ENCODE measurements at places on chromosomes 4 and X.

GRCh38 chrX:13581554-13581953 lies 12.2 kb downstream of the EGFL6 start:
- no peak for DNase-seq

- peak; percentile 92 for DNase-seq
Observed at GRCh38 chrX:13087322-13088155, 43.1 kb upstream of the FAM9C start.

GRCh38 chr4:133137571-133137970 lies 11.5 kb upstream of the PCDH10 start:
- no peak for DNase-seq

- no peak for DNase-seq
Observed at GRCh38 chr4:175986-176385, 51.7 kb downstream of the ZNF718 start.

DNA sequence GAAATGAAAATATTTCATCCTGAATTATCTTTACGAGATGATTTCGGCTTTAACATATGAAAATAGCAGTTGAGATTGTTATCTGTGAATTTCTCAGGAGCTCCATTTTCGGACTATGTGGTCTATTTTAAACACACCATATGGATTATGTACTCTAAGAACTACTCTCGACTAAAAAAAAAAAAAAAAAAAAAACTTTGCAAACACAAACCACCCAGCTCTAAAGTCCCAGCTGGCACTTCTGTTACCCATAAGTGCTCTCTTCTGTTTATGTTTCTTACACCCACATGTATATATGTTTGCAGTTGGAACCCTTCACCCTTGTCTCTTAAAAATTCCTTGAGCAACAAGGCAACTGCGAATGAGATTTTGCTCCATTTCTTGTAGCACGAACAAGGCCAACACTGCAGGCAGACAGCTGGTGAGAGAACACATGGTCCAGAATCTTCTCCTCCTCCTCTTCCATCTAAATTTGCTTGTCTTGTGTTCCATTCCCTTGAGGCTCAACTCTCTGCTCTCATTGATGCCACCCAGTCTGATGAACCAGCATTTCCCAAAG lies 172.7 kb upstream of the HCCS start:
- no peak for DNase-seq

- no peak for DNase-seq
Observed at GRCh38 chr4:1780435-1780834, 12.7 kb upstream of the FGFR3 start.

DNA sequence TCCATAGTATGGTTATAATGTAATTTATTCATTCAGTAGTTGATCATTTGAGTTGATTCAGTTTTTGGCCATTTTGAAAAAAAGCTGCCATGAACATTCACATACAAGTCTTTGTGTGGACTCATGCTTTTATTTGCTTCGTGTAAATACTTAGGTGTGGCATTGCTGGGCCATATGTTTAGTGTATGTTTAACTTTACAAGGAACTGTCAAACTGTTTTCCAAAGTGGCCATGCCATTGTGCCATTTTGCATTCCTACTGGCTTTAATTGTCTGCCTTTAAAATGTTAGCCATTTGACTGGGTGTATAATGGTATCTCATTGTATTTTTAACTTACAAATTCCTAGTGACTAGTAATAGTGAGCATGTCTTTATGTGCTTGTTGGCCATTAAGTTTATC lies 8.8 kb downstream of the MTM1 start:
- DNase-seq, result no peak

DNA sequence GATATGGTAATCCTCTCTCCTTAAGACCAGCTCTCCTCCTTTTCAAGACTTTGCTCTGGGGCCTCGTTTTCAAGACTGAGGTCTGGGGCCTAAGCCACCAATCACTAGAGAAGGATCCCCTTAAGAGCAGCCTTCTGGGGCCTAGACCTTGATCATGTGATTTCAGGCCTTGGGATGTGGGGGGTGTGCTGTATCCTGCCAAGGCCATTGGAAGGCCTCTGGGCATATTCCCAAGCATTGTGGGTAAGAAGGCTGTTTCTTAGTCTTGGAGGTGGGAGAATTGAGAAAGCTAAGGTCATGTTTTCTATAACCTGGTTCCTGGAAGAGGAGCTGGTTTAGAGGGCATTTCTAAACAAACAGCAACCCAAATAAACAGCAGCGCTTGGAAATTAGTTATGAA lies 12.1 kb downstream of the TMEM164 start:
- no peak for DNase-seq

- no peak for DNase-seq
Observed at GRCh38 chrX:47564438-47565085, 3.6 kb downstream of the ARAF start.

DNA sequence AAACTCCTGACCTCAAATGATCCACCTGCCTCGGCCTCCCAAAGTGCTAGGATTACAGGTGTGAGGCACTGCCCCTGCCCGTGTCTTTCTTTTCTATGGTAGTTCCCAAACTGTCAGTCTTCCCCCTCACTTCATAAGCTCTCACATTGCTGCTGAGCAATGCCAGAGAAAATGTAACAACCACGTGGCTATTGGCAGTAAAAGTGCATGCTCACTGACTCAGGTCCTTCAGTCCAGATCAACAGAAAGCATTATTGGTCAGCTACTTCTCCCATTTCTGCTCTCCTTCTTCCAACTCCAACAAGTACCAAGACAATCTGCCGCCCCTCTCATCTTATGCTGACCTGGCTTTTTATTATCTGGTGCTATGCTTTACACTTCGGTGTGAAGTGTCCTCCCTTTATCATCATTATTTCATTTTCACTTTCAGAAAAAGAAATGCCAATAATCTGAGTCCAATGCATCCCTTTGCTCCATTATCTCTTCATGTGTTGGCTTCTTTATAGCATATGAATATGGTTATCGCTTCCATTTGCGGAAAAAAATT lies 133.8 kb upstream of the UGT8 start:
- DNase-seq, result no peak

DNA sequence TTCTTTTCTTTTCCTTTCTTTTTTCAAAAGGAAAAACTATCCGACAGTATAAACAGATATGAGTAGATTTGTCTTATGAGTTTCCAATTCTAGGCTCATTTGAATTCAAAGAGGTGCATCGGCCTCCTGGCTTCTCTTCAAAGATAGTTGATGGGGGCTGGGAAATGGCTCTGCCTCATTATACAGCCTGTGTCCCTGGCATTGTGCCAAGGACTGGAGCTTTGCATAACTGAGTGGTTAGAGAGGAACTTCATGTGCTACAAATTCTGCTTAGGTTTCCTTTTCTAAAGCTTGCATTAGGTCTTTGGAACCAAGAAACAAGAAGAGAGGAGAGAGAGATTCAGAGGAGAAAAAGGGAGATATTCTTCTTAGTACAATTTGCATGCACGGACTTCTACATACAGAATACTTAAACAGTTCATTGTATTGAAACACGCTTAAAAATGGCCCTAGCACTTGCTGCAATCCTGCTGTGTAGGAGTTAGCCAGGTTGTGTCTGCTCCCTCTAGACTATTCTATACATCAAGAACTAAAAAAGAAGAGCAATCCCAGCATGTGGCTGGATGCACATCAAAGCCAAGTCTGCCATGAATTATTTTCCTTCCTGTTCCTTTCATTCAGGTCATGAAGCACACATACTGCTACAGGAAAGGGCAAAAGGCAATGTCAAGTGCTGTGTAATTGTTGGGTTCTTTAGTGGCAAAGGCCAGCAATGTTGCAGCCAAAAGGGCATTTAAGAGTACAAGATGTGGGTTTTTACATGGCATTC lies 70.9 kb downstream of the INTS12 start:
- peak; percentile 25 for DNase-seq

DNA sequence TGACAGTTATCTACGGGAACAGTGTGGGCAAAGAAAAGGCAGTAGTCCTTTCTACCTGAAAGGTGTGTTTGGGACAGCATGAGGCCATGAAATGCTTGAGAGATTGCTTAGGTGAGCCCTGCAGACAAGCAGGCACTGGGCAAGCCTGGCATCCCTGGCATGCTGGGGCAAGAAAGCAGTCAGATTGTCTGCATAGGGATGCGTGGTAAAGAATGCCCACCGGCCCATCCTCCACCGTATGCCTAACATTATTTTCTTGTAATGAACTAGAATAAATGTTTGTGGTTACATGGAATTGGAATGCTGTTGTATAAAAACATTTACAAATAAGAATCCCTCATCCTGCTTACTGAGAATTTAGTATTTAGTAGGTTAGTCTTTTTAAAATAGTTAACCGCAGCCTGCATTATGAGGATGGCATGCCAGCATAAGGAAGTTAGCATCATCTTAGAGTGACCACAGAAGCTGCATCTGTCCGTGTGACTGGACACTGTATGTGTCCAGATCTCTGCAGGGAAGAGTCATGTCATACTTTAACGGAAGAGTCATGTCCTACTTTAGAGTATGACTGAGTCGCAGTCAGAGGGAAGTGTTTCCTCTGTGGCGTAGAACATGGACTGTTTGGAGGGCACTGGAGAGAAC lies 18.9 kb downstream of the ZBTB49 start:
- no peak for DNase-seq

- no peak for DNase-seq
Observed at GRCh38 chr4:162011089-162011488, 152.7 kb downstream of the FSTL5 start.

GRCh38 chr4:10134141-10134540 lies 17.5 kb upstream of the WDR1 start:
- no peak for DNase-seq

DNA sequence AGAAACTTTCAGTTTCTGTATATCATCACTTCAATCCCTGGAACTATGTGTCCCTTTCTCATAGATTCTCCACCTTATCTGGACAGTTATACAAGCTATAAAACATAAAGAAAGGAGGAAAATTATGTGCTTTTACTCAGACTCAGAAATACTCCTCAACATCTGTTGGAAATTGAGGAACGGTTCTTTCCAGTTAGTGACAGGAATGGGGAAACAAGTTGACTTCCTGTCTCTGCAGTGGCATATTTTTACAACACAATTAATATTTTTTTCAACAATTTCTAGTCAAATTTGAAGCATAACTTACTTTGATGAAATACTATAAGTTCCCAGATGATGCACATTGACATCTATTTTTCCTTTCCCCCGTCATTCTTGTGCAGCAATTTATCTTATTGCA lies 27.9 kb downstream of the ABHD18 start:
- DNase-seq, result no peak

GRCh38 chr4:70473679-70474078 lies 1.7 kb downstream of the MUC7 start:
- no peak for DNase-seq

- DNase-seq, result no peak
Observed at GRCh38 chr4:156374069-156374468, 420.4 kb upstream of the CTSO start.

GRCh38 chr4:12446256-12446655 lies 1017.6 kb upstream of the HS3ST1 start:
- no peak for DNase-seq

GRCh38 chr4:29927895-29928294 lies 792.3 kb upstream of the PCDH7 start:
- DNase-seq, result no peak

GRCh38 chrX:99602107-99602506 lies 808.0 kb downstream of the PCDH19 start:
- DNase-seq, result no peak

- no peak for DNase-seq
Observed at GRCh38 chr4:159705334-159705733, 602.5 kb downstream of the RAPGEF2 start.

DNA sequence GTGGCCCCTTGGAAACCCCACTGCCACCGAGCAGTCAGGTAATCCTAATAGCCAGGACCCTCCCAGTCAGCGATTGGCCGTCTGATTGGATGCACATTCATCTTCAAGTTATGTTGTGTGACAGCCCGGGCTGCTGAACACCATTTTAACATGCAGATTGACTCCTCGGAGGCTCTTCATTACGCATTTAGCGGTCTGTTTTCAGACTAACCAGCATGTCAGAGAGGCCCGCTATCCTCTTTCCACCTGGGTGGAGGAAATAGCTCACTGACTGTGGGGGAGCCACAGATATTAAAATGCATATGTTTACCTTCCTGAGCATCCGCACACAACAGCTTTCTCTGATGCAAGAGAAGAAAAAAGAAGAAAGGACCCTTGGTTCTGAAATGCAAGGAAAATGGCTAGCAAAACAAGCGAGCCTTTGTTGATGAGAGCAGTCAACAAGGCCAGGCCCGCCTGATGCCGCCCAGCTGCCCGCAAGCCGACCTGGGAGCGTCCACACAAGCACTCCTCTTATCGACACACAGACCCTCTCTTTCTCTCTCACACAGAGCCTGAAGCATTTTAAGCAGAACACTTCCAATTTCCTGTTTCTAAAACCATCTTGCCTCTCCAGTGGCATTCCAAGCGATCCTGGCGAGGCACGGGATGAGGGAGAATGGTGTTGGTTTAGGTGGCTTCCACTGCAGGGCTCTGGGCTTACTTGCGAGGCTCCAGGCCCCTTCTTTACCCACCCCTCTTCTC lies 118.3 kb downstream of the MGST2 start:
- no peak for DNase-seq

GRCh38 chr4:147847751-147848590 lies 116.1 kb downstream of the ARHGAP10 start:
- DNase-seq, result no peak

DNA sequence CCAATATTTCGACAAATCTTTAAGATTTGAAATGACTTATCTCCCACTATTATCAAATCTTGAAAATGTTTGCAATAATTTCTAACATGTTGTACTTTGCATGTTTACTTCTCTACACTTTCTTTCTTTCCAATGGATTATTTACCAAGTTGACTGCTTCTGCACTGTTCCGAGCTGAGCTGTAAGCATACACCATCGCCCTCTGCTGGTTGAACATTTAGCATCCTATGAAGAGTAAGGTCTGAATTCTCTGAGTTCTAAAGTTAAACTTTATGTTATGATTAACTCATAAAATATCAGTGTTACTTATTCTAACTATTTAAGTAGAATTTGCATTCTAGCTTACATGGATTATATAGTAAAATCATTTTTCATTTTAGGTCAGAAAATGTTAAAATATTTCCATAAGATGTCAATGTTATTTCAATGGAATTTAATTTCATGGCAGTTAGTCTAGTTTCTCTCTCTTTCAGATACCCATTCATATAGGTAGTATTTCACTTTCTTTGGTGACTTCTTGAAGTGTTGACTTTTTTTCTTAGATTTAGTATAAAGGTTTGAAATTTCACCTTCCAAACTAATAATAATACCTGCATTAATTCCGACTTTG lies 137.4 kb downstream of the DKK2 start:
- DNase-seq, result no peak

- no peak for DNase-seq
Observed at GRCh38 chrX:38868941-38869401, 67.7 kb downstream of the MID1IP1 start.

- no peak for DNase-seq
Observed at GRCh38 chr4:14348506-14348905, 653.8 kb upstream of the CPEB2 start.

- peak; percentile 26 for DNase-seq
Observed at GRCh38 chr4:52545099-52546069, 113.7 kb downstream of the USP46 start.

- no peak for DNase-seq
Observed at GRCh38 chr4:54384563-54384962, 155.5 kb downstream of the PDGFRA start.

All from naive thymus-derived CD4-positive, alpha-beta T cell (primary cell).